T-helper 2 cell (primary cell): ENCODE measurements at places on chromosomes 13 and 19.

GRCh38 chr13:79684371-79684770 lies 203.4 kb downstream of the NDFIP2 start:
- DNase-seq, result no peak

DNA sequence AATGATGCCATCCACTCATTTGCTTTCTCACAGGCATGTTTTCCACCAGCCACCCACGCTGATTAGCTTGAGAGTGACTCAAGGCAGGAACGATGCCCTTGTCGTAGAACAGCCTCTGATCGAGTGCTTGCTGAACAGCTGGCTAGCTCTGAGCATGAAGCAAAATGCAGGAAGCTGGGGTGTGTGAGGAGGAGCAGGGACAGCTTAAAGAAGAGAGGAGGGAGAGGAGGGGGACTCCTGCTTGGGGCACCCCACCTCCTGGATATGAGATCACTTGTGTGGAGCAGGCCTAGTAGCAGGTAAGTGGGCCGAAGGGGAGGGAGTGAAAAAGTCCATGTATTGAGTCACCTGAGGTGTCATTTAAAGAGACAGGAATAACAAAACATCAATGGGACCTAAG lies 48.8 kb downstream of the IRS2 start:
- no peak for DNase-seq

- no peak for DNase-seq
Observed at GRCh38 chr13:67273001-67273400, 42.9 kb upstream of the PCDH9 start.

GRCh38 chr13:113904411-113904810 lies 40.5 kb upstream of the GAS6 start:
- no peak for DNase-seq

- no peak for DNase-seq
Observed at GRCh38 chr19:46373491-46374359, 26.8 kb downstream of the PPP5C start.

DNA sequence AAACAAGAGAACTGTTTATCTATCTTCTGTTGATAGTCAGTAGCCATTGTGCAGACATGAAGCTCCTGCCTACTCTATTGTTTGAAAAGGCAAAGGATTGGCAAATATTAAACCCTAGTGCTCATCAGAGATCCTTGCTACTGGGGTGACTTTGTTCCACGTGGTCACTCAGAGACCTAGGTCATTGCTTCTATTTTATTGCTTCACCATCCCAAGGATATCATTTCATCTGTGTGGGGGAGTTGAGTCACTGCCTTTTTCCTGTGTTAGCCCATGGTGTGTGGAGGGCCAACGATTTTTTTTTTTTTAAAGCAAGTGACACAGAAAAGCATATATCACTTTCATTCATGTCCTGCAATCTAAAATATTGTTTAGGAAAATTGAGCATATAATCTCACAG lies 254.1 kb upstream of the RXFP2 start:
- DNase-seq, result no peak

- peak; percentile 15 for DNase-seq
Observed at GRCh38 chr13:57632276-57633140, 964 bp downstream of the PCDH17 start.

DNA sequence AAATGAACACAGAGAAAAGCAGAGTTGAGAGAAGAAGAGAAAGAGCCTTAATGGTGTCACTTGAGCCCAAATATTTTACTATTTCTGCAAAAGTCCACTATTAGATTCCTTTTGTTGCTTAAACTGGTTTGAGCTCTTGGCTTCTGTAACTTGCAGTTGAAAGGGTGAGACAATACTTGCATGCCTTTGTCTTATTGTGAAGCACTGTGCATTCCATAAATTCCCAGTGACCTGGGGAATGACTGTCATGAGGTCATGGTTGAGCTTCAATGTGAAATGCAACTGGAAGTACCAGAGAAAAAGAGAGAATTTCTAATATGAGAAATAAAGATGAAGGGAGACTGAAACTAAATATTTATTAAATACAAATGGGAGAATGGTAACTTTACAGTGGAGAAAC lies 310.9 kb downstream of the TDRD3 start:
- DNase-seq, result no peak

GRCh38 chr13:114059428-114059827 lies 73.0 kb downstream of the RASA3 start:
- DNase-seq, result no peak

- DNase-seq, result no peak
Observed at GRCh38 chr19:28471731-28472510, 741.0 kb downstream of the UQCRFS1 start.

DNA sequence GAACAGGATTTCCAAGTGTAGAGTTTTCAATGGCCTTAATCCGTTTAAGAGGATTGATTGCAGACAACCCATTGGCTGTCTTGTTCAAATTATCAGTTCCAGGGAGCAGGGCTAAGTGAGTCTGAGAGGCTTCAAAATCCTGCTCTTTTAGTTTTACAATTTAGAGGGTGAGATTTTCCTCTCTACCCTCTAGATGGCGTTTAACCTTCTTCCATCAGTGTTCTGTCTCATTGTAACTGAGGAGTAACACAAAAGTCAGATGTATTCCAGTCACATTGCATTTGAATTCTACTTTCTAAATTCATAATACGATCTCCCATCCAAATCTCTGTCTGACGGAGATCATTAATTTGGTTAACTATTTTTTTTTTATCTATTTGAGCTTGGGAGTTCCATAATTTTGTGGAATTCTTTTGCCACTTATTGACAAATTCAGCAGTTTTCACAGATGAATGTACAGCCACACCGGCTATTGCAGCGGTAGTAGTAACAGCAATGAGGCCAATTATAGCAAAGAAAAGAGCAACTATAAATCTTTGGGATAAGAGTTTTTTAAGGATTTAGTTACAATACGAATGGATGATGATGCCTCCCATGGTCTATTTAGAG lies 7.8 kb upstream of the C19orf84 start:
- DNase-seq, result no peak

GRCh38 chr19:13055213-13056051 lies 47.2 kb downstream of the LYL1 start:
- DNase-seq, result no peak

DNA sequence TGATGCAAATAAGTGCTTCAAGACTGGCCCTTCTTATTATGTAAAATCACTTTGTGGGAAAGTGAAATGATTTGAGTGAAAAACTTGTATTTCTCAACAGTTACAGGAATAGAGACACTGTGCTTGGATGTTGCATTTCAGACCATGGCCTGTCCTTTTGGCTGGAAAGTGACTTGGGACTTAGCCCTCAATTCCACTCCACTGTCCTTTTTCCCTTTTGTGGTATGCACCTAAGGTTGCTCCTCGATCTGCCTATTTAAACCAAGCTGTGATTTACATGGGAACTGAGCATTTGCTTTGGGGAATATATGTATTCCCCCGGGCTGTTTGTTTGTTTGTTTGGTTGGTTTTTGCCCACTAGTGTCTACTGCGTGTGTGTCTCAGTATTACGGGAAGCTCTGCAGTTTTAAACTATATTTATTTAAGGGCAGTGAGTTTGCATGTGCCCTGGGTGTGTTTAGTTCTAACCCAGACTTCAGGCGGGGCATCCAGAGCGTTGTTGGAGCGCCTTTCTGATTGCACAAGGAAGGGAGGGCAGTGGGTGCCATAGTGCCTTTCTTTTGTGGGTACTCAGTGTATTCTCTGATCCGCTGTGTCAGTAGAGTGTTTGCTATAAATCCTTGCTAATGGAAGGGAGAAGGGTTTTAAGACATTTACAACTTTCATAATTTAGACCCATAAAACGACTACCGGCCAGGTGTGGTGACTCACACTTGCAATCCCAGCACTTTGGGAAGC lies 18.2 kb upstream of the RNF113B start:
- no peak for DNase-seq

DNA sequence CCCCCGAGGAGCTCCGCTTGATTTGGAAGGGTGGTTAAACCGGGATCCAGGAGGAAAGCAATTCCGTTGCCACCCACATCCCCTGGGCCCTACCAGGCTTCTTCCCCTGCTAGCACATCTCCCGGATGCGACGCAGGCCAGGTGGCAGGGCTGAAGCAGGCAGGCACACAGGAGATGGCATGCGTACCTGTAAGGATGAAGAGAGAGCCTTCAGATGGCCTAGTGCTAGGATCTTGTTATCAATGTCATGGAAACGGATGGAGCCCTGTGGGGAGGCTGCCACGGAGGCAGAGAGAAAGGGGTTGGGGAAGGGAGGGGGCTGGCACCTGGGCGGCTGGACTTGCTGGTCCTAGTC lies 8.5 kb upstream of the SOX1 start:
- no peak for DNase-seq

DNA sequence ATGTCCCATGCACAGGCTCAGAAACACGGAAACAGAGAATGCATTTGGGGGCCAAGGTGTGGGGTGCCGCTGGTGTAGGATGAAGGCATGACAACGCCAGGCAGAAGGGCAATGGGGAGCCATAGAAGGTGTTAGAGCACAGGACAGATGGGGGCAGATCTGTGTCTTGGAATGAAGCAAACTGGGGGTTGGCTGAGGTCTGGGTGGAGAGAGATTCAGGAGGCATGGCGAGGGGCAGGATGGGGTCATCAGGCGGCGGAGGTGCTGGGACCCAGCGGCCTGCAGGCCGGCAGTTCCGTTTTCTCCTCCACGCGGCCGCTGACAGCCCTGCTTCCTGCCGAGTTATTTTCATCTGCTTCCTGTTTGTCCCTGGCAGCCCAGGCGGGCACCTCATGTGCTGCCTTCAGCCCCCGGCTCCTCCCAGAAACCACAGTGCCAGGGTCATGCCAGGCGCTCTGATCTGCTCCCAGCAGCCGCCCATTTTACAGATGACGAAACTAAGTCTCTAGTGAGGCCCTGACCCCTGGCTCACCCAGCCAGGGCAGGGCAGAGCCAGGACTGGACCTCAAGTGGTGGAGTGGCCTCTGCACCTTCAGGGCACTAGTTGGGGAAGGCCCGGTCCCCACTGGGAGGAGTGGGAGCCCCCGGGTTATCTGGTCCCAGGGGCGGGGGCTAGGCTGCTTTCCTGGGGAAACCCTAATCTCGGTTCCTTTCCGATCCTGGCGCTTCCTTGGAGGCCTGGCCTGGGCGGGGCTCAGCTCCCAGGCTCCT lies 2.2 kb downstream of the ARHGAP45 start:
- DNase-seq, result no peak
